Activated CD4-positive, alpha-beta T cell treated with anti-CD3 and anti-CD28 coated beads, Interleukin-2, amount 50 U/mL, for 4 hours (primary cell): ENCODE measurements at places on chromosomes 13 and 19.

DNA sequence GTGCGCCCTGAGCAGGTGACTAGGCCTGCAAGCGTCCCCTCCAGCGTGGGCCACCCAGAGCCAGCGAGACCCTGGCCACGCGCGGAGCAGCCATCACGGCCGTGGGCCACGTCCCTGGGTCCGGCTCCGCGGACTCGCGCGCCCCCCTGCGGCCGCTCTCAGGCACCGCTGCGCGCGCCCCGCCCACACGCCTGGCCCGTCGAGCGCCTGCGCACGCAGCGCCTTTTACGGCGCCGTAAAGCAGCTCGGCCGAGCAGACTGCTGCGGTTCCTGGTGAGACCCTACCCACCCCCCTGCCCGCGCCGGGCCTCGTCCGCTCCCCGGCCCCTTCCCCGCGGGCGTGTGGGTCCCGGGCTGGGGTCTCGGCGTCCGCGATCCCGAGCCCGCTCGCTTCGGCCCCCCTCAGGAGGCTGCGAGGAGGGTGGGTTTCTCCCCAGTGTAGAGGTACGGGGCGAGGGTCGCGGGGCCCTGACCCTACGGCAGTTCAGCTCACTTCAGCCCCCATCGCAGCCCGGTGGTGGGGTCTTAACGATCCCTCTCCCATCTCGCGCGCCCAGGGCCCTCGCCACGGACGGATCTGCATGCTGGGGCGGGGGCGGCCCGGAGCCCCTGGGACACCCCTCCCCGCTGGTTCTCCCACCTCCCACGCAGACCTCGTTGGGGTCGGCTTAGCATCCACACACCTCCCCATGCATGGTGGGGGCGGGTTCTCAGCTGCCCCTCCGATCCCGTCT lies at the start of gene TRAPPC5:
Gene TRAPPC5 (plus strand): TSS at position 228 of the 734 bp plus-strand sequence. CDS start 1,421 bp downstream, outside the sequence.
- peak; percentile 80 for DNase-seq

GRCh38 chr19:9014803-9015202 lies 4.6 kb upstream of the MUC16 start:
- no peak for DNase-seq

DNA sequence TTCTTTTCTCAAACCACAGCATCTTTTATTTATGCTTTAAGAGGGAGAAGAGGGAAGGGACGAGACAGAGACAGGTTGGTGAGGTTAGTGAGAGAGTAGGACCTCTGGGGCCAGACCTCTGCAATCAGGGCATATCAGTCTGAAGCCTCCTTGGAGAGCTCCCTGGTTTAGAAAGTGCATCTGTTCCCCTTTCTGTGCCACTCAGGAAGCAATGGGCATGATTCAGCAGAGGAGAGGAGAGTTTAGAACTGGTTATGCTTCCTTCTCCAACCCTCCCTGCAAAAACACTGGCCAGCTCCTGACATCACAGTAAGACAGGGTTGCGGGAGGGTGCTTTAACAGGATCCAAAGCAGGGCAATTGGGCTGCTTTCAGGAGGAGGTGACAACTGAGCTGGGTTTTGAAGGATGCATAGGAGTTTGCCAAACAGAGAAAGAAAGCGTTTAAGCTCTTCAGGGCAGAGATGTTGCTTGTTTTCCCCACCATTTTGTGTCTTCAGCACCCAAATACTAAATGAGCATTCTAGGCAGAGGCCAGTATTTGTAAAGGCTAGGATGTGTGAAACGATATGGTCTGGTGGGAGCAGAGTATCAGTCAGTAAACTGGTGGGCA lies 33.1 kb downstream of the CERS4 start:
- no peak for DNase-seq

- no peak for DNase-seq
Observed at GRCh38 chr13:35388441-35389355, 87.8 kb downstream of the MAB21L1 start.

DNA sequence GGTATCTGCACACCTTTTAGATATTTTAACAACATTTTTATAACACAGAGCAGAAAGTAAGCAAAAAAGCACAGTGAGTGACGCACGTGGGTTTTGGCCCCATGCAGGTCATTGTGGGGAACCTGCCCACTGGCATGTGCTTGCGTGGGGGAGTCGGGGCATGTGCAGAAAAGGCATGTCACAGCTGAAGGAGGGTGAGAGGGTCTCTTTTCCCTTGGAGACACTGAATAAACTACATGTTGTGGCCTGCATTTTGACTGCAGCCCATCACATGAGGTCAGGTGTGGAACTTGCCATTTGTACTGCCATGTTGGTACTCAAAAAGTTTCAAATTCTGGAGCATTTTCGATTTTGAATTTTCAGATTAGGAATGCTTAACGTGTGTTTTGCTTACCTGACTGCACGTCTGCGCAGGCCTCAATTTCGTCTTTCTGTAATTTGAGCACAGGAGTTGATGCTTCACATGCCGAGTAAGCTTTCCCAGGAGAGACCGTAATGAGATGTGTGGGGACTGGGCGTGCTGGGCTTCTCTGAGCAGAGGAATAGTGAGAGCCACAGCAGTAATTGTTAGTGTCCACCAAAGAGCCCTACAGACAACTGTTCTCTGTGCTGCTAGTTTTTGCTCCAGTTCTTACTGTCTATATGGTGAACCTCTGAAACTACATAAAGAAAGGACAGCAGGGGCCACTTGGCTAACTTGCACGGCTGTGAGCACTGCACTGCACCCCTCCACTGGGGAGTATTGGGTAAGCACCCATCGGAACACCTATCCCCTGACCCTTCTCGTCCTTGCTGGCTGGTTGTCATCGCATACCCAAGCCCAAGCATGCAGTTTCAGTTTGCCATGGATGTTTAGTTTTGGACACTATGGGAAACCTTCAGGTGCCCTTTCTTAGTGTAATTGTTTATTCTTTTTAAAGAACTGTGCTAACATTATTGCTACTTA lies 72.9 kb upstream of the GPR183 start:
- no peak for DNase-seq

- no peak for DNase-seq
Observed at GRCh38 chr19:17243211-17243829, 2.4 kb downstream of the NR2F6 start.

DNA sequence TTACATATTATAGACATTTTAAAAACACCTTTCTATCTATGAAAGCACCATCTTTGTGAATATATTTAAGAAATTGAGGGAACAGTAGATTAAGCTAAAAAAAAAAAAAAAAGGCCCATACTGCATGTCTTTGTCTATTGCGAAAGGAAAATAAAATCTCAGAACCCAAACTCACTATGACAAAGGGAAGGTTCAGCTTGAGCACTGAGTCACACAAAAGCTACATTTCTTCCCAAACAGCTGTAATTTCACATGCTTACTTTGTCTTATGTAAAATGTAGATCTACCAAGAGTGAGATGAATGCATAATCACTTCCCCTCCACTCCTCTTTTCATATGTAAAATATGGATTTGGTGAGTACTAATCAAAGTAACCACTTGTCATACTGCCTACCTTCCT lies 640.1 kb upstream of the KLF12 start:
- no peak for DNase-seq

DNA sequence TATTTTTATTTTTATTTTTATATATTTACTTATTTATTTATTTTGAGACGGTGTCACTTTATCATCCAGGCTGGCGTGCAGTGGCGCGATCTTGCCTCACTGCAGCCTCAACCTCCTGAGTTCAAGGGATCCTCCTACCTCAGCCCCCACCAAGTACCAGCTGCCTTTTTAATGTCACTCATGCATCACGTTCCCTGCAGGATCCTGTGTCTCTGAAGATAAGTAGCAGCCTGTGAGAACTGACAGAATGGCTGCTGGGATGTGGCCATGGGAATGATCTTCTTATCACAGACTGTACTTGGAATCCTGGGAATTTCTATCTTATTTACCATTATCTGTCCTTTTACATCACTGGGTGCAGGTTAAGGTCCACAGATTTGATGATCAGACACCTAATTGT lies 9.2 kb upstream of the ZNF761 start:
- no peak for DNase-seq

DNA sequence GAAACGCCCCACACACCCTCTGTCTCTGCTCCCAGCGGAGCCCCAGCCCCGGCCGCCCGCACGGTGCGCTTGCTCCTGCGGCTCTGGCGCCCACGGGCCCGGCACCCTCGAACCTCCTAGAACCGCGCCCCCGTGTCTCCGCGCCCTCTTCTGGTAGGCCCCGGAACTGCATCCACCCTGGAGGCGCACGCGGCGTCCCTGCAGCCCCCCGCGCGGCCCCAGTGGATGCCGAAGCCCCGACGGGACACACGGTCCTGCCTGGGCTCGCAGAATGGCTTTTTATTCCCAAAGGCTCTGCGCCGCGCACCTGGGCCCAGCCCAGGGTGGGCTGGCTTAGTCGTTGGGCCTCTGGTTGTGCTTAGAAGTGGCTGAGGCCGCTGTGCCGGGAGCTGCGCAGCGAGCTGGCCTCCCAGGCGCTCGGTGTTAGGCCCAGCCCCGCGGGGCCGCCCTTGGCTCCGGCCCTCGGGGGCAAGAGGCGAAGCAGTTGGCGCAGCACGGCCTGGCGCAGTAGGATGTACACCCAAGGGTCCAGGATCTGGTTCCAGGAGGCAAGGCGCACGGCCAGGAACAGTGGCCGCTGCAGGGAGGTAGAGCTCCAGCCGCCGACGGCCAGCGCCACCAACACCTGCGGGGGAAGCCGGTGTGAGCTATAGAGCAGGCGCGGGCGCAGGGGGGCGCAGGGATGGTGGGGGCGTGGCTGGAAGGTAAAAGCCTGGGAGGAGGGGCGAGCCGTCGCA lies 2.8 kb downstream of the PTGER1 start:
- peak; percentile 89 for DNase-seq

- no peak for DNase-seq
Observed at GRCh38 chr19:10454267-10454666, 33.9 kb downstream of the PDE4A start.

DNA sequence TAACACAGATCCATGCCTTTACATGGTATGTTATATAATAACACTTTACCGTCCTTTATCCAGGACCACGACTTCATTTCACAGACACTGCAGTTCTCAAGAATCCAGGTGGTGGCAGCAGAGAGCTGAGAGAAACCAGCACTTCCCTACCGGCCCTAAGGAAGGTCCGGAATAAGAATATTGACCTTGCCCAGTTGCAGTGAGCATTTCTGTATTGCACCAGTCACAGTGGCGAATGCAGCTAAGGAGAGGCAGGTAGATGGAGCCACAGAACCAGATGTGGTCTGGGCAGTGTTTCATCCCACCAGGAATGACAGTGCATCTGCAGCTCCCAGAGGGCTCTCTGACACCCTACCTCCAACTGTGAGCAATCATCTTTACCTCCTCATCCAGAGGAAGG lies 44.6 kb downstream of the ZNF787 start:
- peak; percentile 38 for DNase-seq

GRCh38 chr13:20610006-20610405 lies 43.0 kb downstream of the IFT88 start:
- no peak for DNase-seq

GRCh38 chr19:35773020-35773806 lies 2.2 kb upstream of the ARHGAP33 start:
- DNase-seq: no peak

GRCh38 chr19:41445575-41445974 lies 2.6 kb downstream of the ERICH4 start:
- DNase-seq: no peak

- no peak for DNase-seq
Observed at GRCh38 chr13:69028936-69029335, 1078.7 kb upstream of the ATXN8OS start.

- DNase-seq: no peak
Observed at GRCh38 chr13:46753137-46753536, 43.8 kb downstream of the ESD start.

DNA sequence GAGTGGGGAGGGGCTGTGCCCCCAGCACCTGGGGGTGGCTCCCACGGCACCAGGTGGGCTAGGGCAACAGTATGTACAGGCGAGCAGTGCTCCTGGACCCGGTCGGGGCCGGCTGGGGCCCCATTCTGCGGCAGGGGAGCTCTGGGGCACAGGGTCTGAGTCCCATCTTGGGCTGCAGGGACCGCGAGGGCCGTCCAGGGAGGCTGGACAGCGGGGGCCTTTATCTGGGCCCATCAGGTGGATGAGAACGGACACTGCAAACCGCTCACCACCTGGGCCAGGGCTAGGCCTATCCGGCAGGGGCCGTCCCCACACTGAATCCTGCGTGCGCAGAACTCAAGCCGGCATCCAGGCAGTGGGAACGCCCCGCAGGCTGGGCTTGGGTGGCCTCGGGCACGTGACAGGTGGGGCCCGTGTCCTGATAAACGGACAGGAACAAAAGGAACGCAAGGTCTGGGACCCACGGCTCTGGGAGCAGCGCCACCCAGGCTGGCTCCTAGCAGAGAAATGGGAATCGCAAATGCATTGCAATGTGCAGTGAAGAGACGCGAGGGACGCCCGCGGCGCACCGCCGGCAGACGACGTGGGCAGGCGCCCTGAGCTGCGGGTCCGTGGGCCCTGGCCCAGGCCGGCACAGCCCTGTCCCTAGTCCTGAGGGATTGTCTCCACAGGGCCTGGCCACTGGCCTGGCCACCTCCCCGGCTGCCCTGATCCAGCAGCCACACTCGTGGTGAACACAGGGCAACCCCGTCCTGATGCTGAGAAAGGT lies 29.7 kb downstream of the BTBD2 start:
- DNase-seq: no peak

GRCh38 chr13:27783111-27783510 lies 9.2 kb upstream of the GSX1 start:
- no peak for DNase-seq

GRCh38 chr13:40769970-40770369 lies 1.0 kb downstream of the MRPS31 start:
- DNase-seq: no peak

- no peak for DNase-seq
Observed at GRCh38 chr19:31177246-31177645, 172.0 kb downstream of the TSHZ3 start.

- DNase-seq: no peak
Observed at GRCh38 chr13:94661406-94661805, 50.9 kb downstream of the SOX21 start.

- no peak for DNase-seq
Observed at GRCh38 chr13:99800011-99800410, 171.6 kb downstream of the ZIC5 start.

DNA sequence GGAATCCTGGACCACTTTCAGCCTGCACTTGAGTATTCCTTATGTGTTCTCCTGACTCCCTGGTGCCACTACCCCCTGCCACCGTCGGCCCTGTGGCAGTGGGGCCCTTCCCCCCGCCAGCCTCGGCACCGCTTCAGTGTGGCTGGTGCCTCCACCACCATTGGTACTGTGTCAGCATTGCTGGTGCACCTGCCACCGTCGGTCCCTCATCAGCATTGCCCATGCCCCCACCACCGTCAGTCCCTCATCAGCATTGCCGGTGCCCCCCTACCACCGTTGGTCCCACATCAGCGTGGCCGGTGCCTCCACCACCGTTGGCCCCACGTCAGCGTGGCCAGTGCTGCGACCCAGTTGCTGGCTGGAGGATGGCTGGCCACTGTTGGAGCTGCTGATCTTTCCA lies 228.5 kb downstream of the TM9SF2 start:
- no peak for DNase-seq
